ENCODE measurements at places on chromosomes 6 and 20.

DNA sequence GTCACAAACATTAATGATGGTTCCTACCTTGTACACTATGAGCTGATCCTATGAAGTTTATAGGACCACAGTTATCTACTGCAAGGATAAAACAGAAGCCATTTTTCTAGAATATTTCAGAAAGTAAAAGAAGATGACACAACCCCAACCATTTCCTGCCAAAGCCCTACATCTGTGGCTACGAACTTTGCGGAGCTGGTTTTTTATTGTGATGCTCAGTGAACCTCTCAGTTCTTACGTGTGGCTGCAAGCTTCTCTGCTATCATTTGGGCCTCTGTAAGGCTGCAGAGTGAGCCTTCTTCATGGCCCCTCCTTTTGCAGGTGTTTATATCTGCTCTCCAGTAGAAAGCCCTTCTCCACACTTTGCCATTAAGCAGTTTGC lies 17.8 kb upstream of the TAGAP start:
- DNase-seq, result no peak

DNA sequence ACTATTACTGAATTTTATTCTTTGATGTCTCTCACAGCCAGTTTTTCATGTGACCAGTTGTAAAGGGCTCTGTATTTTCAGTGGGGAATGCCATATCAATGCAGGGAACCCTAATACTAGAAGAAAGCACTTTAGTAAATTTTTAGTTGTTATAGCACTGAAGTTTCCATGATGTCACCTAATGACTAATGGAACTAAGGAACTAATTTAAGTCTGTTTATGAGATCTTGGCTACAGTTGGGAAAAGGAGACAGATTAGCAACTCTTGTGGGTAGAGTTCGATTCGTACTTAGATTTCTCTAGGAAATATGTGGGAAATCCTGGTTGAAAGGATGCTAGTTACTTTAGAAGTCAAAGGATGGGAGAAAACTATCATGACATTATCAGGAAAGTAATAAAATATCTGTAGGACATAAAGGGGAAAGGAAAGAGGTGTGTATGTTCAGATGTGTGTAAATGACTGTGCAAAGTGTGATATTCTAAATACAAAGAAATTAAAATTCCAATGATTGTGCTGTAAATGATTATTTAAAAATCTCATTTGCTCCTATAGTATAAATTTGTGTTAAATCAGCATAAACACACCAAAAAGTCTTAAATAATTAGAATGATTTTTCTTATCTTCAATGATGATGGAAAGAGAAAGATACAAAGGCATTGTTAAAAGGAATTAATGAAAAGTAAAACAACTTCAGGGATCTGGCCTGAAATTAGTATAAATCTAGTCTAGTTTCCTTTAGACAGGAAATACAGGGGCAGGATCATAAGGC lies 103.4 kb downstream of the LRRC1 start:
- no peak for DNase-seq

DNA sequence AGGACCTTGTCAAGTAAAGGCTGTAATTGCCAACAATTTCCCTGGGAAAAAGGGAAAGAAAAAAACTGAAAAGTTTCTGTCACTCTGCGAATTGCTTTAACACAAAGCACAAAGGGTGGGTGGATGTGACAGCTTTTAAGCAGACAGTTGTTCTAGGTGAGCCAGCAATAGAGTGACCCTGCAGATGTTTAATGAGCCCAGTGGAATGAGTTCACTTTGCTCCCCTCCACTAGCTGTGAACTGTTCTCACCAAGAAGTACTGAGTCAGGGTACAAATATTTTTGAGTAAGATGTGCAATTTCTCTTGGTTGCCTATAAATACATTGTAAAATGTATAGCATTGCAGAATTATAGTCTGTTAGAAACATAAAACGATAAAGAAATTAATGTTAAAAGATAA lies 26.2 kb upstream of the LRRC1 start:
- DNase-seq, result no peak

- DNase-seq, result no peak
These were observed 521.6 kb upstream of the ZNF337 start for GRCh38 chr20:26218301-26218700.

- no peak for DNase-seq
These were observed 107.1 kb upstream of the JAG1 start for GRCh38 chr20:10780901-10781300.

GRCh38 chr6:142861711-142862110 lies 83.3 kb downstream of the HIVEP2 start:
- no peak for DNase-seq

- DNase-seq, result no peak
These were observed 22.3 kb upstream of the BMP7 start for GRCh38 chr20:57288651-57289277.

- DNase-seq, result no peak
These were observed 509.9 kb upstream of the SYNCRIP start for GRCh38 chr6:86152546-86152945.

- no peak for DNase-seq
These were observed 57.9 kb downstream of the KCNB1 start for GRCh38 chr20:49424536-49424935.

GRCh38 chr6:45129051-45129450 lies 199.1 kb upstream of the RUNX2 start:
- no peak for DNase-seq

GRCh38 chr6:15299430-15300131 lies 53.7 kb downstream of the JARID2 start:
- peak; percentile 25 for DNase-seq

DNA sequence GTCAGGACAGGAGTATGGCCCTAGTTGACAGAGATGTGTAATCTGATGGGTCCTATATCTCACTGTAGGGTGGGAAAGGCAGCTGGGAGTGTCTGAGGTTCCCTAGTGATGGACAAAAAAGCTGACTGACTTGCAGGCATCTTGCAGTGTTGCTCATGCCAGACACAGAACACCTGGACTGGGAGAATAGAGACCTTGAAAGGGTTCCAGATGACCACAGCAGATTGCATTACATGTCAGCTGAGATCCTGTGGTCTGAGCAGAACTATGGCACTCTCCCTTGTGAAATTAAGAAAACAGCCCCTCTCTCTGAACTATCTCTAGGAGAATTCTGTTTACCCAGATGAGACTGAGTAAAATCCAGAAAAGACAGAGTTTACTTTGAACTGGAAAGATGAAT lies 212.6 kb upstream of the MAN1A1 start:
- DNase-seq, result no peak

- DNase-seq, result no peak
These were observed 25.9 kb downstream of the GLO1 start for GRCh38 chr6:38676974-38677544.

DNA sequence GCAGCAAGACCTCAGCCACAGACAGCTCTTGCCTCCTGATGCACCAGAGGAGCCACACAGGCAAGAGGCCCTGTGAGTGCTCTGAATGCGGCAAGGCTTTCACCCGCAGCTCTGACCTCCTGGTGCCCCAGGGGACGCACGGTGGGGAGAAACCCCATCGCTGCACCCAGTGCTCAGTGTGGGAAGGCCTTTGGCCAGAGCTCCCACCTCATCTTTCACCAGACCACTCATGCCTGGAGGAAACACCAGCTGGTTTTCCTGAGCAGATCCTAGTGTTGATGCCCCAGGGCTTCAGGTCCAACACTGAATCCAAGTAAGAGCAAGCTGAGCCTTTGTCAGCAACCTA lies 37.0 kb upstream of the XRN2 start:
- no peak for DNase-seq

GRCh38 chr6:25472306-25472705 lies 179.7 kb upstream of the SCGN start:
- DNase-seq, result no peak

- no peak for DNase-seq
These were observed 8.1 kb downstream of the ARHGAP18 start for GRCh38 chr6:129701721-129702455.

DNA sequence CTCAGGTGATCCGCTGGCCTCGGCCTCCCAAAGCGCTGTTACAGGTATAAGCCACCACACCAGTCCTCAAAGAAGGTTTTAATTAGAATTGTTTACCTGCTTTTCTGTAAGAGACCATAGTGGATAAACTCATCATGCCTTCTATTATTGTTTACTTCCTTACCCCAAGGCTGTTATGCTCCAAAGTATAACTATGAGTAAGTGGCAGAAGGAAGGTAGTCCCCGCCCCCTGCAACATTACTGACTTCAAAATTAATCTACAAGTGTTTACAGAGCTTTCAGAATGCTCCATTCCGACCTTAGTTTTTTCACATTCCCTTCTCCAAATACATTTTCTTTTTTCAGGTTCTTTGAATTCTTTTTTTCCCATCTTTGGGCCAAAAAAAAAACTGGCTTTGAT lies 480.5 kb upstream of the NOX3 start:
- DNase-seq, result no peak

GRCh38 chr6:145784683-145785082 lies 29.9 kb downstream of the FBXO30 start:
- no peak for DNase-seq

DNA sequence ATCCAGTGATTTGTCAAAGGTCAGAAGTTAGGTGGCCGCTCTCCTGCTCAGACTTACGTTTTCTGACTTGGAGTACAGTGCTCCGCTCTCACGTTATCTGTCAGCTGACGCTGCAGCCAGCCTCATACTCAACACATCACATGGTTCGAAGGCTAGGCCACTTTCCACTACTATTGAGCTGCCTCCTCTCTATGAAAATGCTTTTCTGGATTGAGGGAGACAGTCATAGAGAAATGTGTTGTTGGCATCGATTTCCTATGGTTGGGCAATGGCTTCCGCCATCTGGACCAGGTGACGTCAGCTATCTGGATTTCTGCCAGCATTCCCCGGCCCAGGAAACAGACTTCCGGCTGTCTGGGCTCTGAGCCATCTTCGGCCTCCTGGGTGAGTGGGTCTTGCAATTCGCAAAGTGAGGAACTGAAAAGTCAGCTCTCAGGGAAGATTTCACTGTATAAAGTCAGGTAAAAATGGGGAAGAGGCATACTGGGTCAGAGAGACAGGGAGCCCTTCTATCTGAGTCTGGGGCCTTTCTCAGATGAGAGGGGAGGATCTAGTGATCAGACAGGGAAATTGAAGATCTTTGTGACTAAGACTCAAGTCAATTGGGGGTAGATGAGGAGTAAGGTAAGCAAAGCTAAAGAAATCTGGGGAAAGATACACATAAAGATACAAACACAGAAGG lies 37.5 kb upstream of the IER3 start:
- DNase-seq, result peak; percentile 8

DNA sequence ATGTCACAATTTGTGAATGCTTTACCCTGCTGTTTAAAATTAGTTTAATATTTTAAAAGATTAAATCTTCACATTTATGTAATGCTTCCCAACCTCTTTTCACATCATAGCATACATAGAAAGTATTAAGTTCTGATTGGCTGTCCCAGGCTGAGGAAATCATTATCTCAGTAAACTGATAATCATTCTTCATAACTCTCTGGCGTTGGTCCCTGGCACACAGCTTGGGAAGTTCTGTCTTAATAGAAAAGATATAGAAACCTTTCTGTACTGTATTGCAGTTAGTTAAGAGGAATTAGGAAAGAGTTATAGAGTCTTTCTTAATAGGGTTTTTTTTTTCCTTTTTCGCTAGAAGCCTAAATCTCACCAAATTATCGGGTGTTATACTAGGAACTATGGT lies 85.4 kb downstream of the CBFA2T2 start:
- no peak for DNase-seq

DNA sequence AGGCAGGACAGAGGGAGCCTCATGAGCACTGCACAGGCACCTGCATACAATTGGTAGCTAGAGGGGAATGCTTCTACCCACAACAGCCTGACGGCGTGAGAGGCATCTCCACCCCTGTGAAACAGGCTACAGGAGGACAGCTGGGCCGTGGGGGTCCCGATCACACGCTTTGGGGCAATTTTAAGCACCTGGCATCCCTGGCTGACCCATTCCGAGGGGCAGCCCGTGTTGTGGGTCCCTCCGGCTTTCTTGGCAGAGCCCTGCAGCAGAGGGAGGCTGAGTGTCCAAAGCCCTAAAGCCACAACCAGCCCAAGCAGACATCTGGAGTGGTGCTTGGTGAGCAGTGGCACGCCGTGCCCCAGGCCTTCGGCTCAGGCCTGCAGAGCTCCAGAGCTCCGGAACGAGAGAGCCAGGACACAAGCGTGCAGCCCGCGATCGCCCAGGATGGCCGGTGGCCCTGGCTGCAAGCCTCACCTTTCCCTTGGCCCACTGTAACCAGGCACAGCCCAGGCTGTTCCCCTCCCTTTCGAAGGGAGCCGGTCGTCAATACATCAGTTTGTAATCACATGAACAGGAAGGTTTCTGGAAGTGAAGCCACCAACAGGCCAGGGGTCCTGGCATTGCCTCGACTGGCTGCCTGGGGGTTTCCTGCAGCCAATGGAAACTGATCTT lies 81.4 kb downstream of the DLL1 start:
- DNase-seq, result no peak

DNA sequence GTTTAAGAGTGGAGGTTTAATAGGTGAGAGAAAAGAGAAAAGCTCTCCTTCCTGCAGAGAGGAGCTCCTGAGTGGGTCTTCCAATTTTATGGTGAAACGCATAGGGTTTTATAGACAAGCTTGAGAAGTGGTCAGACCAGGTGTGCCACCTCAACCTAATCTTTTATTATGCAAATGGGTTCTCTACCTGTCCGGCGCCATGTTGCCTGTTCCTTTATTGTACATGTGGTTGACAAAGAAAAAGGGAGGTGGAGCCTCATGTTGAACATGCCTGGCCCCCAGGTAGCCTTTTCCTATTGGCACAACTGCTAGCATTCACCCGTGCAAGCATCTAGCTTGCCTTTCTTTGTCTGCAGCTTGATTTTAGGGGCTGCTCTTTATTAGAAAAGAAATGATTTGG lies 115.9 kb upstream of the F13A1 start:
- no peak for DNase-seq

DNA sequence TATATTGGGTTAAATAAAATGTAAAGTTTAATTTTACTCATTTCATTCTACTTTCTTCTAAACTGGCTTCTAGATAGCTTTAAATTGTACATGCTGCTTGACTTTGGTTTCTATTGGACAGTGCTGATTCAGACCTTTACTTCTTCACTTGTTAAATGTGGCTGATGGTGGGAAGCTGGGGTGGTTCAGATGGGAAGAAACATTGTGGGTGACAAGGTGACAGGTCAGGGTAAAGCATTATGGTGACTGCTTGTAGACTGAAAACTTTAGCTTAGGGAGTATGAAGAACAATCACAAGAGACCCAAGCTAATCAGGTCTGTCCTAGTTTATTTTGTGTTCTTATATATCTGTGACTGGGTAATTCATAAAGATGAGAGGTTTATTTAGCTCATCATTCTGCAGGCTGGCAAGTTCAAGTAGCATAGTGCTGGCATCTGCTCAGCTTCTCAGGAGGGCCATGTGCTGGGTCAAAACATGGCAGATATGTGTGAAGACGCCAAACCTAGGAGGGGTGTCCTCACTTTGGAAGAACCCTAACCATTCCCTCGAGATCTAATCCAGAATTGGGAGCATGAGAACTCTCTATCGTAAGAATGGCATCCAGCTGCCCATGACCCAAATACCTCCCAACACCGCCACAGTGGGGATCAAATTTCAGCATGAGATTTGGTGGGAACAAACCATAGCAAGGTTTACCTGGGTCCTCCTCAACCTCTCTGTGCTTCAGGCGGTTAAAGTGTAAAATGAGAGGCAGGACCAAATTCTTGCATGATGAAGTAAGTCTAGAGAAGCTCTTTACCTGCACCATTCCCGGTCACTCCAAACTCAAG lies 102.8 kb downstream of the FYN start:
- DNase-seq, result no peak

Data from stimulated activated CD8-positive, alpha-beta memory T cell treated with anti-CD3 and anti-CD28 coated beads, Interleukin-2, amount 100 ng/mL, for 1 hour (primary cell).